ENCODE measurements at places on chromosomes 12 and 14. TPM values are rescaled to one million over a fixed set of nuclear protein-coding genes. Genes with fewer than 3 reads are reported as not detected.

GRCh38 chr12:113528606-113529293 lies 57.1 kb upstream of the LHX5 start:
- DNase-seq, result no peak
- no peaks in the 10 kb centered on the region for H3K27me3 ChIP-seq
- no peak overlapping the region for H3K4me3 ChIP-seq

The THTPA gene
- 16.5 TPM for total RNA-seq

DNA sequence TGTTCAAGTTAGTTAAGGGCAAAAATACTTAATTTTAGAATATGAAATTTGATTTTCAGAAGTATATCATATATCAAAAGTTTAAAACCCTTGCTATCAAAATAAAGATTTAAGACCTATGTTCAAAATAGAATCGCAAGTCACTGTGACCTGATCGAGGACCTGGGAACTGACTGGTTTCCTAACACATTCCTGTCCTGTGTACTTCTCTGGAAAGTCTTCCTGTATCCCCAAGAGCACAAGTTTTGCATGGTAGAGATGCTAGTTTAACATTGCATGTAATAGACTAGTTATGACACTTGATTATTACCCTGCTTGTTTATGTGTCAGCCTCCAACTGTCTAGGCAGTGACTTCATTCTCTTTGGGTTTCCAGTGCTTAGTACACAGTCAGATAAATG lies 30.3 kb downstream of the BCAT1 start:
- no peaks in the 10 kb centered on the region for H3K4me1 ChIP-seq
- no peak overlapping the region for H3K4me3 ChIP-seq
- H3K27me3 ChIP-seq, result no peaks in the 10 kb centered on the region
- H3K36me3 ChIP-seq, result no peaks in the 10 kb centered on the region
- DNase-seq, result no peak
- H3K27ac ChIP-seq, result no peak overlapping the region

The RNASE3 gene
- 0.72 TPM for total RNA-seq

- no peak overlapping the region for H3K4me3 ChIP-seq
- H3K27ac ChIP-seq, result no peak overlapping the region
- peaks cover 15% of the 10 kb centered on the region for H3K27me3 ChIP-seq
- peaks cover 86% of the 10 kb centered on the region for H3K4me1 ChIP-seq
These were observed 3.1 kb downstream of the ADCY4 start for GRCh38 chr14:24331731-24332267.

The WSCD2 gene
- total RNA-seq, result 0.78 TPM

- DNase-seq, result no peak
- H3K4me3 ChIP-seq, result no peak overlapping the region
- peaks cover 42% of the 10 kb centered on the region for H3K4me1 ChIP-seq
- H3K27me3 ChIP-seq, result no peaks in the 10 kb centered on the region
These were observed 2.0 kb upstream of the MAP1LC3B2 start for GRCh38 chr12:116556964-116557698.

DNA sequence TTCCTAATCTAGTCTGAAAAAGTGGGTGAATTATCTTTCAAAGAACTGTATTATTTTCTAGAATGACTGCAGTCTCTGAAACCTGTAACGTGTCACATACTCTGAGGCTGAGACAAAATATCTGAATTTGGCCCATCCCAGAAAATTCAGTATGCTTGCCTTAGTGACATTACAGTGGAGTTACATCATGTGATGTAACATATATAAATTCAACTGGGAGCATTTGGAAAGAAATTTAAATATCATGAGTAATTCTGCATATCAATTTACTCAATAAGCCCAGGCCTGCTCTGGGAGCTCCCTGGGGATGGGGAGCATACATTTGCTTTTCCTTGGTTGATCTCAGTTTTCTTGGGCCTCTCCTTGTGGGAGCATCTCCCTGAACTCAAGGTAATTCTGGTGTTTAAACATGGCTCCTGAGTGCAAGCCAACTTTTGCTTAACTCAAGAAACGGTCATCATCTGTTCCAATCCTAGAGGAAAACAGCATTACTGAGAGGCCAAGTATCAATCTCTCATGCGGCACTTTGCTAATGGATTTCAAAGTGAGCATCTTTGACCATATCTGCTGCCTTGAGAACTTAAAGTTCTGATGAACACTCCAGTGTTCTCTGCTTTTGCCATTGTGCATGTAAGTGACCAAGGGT lies 54.4 kb downstream of the AKAP6 start:
- H3K27me3 ChIP-seq, result no peaks in the 10 kb centered on the region
- H3K4me3 ChIP-seq, result no peak overlapping the region
- no peaks in the 10 kb centered on the region for H3K4me1 ChIP-seq
- no peak for DNase-seq
- no peak overlapping the region for H3K27ac ChIP-seq
- no peaks in the 10 kb centered on the region for H3K36me3 ChIP-seq

DNA sequence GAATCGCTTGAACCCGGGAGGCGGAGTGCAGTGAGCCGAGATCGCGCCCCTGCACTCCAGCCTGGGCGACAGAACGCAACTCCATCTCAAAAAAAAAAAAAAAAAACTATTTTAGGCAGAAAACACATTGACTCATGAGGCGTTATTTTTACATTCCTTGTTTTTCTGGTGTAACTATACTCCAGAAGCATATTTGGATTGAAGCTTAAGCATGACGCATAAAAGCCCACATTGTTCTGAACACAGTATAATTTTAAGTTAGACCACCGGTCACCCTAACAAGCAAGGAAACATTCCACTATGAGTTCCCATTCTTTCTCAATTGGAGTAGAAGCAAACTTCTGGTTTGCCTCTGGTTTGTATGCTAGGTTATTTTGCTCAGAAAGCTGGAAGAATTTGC lies 173.0 kb downstream of the MYRFL start:
- no peak for DNase-seq
- no peaks in the 10 kb centered on the region for H3K36me3 ChIP-seq
- no peak overlapping the region for H3K27ac ChIP-seq
- H3K27me3 ChIP-seq, result no peaks in the 10 kb centered on the region
- H3K4me3 ChIP-seq, result no peak overlapping the region

- peaks cover 12% of the 10 kb centered on the region for H3K36me3 ChIP-seq
- no peaks in the 10 kb centered on the region for H3K27me3 ChIP-seq
- H3K4me1 ChIP-seq, result no peaks in the 10 kb centered on the region
These were observed 5.3 kb upstream of the ACACB start for GRCh38 chr12:109110988-109111495.

- H3K4me3 ChIP-seq, result no peak overlapping the region
- H3K27me3 ChIP-seq, result peaks cover 36% of the 10 kb centered on the region
- H3K4me1 ChIP-seq, result no peaks in the 10 kb centered on the region
- no peak overlapping the region for H3K27ac ChIP-seq
These were observed 112.2 kb upstream of the DIO3 start for GRCh38 chr14:101449114-101449513.

DNA sequence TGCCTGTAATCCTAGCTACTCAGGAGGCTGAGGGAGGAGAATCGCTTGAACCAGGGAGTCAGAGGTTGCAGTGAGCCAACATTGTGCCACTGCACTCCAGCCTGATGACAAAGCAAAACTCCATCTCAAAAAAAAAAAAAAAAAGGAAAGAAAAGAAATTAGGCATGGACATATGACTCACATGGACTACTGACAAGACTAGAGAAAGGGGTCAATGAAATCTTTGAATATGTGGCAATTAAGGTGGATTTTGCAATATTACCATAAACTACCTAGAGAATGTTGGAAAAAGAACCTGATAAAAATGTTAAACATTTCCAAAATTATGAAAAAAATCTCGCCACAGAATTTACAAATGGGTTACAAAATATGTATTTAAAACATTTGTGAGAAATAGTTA lies 873.6 kb downstream of the C12orf50 start:
- H3K36me3 ChIP-seq, result no peaks in the 10 kb centered on the region
- no peak overlapping the region for H3K4me3 ChIP-seq

DNA sequence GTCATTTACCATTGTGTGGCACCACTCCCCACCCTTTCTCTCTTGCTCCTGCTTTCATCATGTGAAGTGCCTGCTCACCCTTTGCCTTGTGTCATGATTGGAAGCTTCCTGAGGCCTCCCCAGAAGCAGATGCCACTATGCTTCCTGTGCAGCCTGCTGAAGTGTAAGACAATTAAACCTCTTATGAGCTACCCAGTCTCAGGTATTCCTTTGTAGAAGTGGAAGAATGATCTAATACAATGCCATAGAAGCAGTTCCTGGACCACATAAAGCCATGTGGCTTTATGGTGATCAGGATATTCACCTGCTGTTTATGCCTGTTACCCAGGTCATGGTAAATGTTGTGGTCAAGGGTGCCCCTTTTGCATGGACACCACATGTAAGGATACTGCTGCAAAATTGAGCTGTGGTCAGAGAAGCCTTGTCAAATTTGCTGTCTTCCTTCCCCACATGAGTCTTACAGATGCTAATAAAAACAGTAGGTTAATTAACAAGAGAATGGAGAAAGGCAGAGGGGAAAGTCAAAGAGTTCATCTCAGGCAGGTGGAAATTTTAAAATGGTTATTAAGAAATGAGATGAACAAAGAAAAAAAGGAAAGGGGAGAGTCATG lies 112.8 kb upstream of the IFNG-AS1 start:
- no peaks in the 10 kb centered on the region for H3K36me3 ChIP-seq
- DNase-seq, result no peak
- no peaks in the 10 kb centered on the region for H3K4me1 ChIP-seq
- no peaks in the 10 kb centered on the region for H3K27me3 ChIP-seq
- no peak overlapping the region for H3K4me3 ChIP-seq
- H3K27ac ChIP-seq, result no peak overlapping the region

The MORN3 gene
- 7.6 TPM for total RNA-seq

GRCh38 chr14:34328178-34328577 lies 133.9 kb downstream of the SPTSSA start:
- DNase-seq, result no peak
- H3K27me3 ChIP-seq, result no peaks in the 10 kb centered on the region
- H3K36me3 ChIP-seq, result no peaks in the 10 kb centered on the region
- no peak overlapping the region for H3K4me3 ChIP-seq

DNA sequence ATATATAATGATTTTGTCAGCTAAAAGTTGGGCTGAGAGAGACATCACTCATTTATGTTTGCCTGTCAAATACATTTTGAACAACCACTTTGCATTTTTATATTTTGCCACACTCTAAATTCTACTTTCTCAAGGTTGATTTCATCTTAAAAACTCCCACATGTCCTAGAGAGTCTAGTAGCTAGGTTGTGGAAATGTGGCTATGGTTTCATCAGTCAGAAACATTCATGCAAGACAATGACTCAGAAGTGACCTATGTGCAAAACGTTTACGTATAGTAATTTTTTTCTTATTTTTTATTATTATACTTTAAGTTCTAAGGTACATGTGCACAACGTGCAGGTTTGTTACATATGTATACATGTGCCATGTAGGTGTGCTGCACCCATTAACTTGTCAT lies 27.4 kb upstream of the PRKD1 start:
- H3K27me3 ChIP-seq, result no peaks in the 10 kb centered on the region
- no peaks in the 10 kb centered on the region for H3K36me3 ChIP-seq
- no peak overlapping the region for H3K4me3 ChIP-seq
- DNase-seq, result no peak
